T-helper 2 cell treated with Interferon-gamma antibody and Interleukin-4, amounts not matched to agents 5 μg/mL and 100 μg/mL, for 36 hours (primary cell): ENCODE measurements at places on chromosomes 5 and 9.

- DNase-seq: no peak
Observed at GRCh38 chr5:93417490-93417889, 163.5 kb downstream of the NR2F1-AS1 start.

- DNase-seq: no peak
Observed at GRCh38 chr9:126380447-126380846, 53.8 kb downstream of the MVB12B start.

GRCh38 chr5:158747816-158748432 is 351.8 kb downstream of the EBF1 start:
- no peak for DNase-seq

DNA sequence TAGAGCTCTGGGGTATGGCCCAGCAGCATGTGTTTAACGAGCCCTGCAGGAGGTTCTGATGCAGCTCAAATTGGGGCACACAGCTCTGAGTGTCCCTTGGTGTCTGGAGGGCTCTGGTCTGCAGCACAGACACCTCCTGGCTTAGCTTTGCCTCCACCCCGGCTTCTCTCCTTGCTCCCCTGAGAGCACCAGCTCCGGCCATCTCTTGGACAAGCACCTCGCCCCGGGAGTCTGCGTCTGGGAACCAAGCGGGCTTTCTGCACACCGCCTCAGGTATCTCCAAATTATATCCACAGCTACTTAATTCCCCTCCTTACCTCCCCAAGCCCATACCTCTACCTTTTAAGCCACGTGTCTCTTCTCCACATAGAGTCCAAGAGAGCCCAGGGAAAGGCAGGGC is 83.7 kb upstream of the IRX4 start:
- DNase-seq: no peak

DNA sequence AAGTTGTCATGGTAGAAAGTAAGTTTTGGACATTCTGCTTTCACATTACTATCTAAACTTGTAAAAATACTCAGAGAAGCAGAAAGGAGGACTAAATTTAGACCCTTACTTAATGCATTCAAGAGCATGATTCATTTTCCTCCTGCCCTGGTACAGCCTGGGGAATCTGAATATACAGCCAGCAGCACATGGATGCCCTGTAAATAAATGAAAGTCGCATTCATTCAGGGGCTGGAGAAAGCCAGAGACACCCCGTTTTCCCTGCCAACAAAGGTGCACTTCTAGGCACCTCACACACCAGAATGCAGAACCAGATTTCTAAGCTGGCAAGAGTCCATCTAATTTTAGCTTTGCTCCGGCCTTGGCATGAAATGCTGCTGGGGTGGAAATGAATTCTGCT is 172.7 kb upstream of the KLF9 start:
- no peak for DNase-seq

GRCh38 chr5:129977810-129978209 is 73.5 kb downstream of the CHSY3 start:
- no peak for DNase-seq

DNA sequence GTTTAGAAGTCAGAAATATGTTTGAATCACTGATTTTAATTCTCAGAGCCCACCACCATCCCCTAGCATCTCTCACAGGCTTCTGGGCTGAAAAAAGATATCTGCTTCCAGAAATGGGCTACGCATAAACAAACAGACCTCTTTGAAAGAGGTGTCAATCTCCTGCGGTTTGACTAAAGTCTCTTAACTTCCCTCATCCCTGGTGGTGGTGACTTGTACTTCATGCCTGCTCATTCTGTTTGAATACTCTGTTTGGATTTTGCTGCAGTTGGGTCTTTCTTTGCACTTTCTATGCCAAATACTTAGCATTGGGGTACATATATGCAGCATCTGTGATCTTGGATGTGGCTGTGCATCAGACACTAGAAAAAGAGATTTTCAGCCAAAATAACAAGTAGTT is 157.2 kb upstream of the ATP10B start:
- no peak for DNase-seq
